ENCODE measurements at places on chromosomes 11 and 22.

GRCh38 chr22:24942301-24942700 is 4.2 kb downstream of the LHFPL7 start:
- DNase-seq = no peak

DNA sequence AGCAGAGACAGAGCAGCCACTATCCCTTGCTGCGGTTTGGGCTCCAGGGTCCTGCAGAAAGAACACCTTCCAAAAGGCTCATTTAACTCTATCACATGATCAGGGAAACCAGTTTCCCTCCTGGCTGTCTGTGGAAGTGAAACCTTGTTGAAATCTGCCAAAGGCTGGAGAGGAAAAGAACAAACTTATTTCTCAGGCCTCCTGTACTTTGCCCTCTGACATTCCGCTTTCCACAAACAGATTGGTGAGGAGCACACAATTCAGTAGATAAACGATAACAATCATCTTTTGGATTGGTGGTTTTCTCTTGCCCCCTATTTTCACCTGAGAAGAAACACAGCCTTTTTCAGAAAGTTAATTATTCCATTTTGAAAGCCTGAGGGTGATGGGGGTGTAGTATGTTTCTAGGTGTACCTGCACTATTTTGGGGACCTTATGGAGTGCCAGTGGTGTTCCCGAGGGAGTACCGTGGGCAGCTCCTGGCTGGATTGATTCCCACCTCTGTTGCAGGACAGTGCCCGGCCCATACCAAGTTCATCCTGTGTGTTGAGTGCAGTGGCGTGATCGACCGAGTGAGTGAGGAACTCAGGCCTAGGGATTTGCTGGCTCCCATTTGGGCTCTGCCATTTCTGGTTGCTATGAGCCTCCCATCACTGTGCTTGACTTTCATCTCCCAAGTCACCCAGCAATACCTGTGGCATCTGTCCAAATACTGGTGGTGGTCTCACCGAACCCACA is 102.0 kb downstream of the TBC1D22A start:
- no peak for DNase-seq

DNA sequence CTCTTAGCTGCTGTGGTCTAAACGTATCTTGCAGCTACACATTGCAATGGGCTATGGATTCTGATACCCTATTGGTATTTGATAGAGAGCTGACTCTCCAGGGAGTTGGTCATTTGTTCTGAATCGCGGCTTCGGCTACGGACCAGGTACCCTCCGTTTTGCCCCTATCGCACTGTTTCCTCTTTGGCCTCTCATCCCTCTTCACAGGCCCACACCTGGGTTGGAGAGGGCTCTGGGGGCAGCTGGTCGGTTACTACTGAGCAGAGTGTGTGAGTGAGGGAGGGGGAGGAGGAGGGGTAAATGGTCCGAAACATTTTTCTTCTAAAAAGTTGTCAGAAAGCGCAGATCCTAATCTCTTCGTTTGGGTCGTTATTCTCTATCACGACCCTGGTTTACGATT is 48.8 kb upstream of the HSD17B12 start:
- DNase-seq = no peak

DNA sequence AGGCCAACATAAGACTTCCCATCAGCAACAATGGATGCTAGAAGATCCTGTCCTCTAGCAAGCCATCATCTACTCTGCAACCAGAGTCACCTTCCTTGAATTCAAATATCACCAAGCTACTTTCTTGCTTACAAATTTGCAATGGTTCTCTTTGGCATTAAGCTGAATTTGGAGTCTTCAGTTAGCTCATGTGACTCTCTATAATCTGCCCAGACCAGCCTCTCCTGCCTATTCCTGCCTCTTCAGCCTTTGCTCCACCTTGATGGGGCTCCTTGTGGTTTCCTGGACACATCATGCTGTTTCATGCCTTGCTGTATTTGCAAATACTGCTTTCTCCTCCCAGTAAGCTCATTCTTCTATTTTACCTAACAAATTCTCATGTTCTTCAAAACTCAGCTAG is 82.3 kb downstream of the RASSF10 start:
- DNase-seq = no peak

- no peak for DNase-seq
Measured at GRCh38 chr11:115128226-115128625, 376.0 kb downstream of the CADM1 start.

- DNase-seq = peak; percentile 48
Measured at GRCh38 chr11:119626871-119627270, 102.1 kb downstream of the NECTIN1 start.

GRCh38 chr11:12185914-12186313 is 75.5 kb downstream of the MICAL2 start:
- DNase-seq = no peak

- no peak for DNase-seq
Measured at GRCh38 chr11:117826832-117827231, 2.3 kb upstream of the FXYD2 start.

- DNase-seq = no peak
Measured at GRCh38 chr22:27613099-27614005, 188.2 kb downstream of the MN1 start.

- DNase-seq = no peak
Measured at GRCh38 chr11:76592025-76592914, 78.3 kb downstream of the LRRC32 start.

GRCh38 chr11:130212431-130212961 is 52.9 kb downstream of the ST14 start:
- DNase-seq = peak; percentile 55

- no peak for DNase-seq
Measured at GRCh38 chr11:111476366-111476765, 35.8 kb downstream of the BTG4 start.

DNA sequence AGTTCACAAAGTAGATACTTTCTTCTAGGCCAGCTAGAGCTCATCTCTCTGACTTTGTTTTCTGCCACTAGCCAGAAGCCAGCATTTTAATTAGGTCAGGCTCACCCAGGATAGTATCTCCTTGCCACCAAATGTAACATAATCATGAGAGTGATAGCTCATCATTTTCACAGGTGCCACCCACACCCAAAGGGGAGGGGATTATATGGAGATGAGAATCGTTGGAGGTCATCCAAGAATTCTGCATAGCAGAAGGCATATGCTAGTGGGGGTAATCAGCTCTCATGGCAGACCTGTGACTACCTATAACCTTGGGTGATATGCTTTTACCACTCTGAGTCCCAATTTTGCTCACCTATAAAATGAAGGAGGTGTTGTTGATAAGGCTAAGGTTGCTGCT is 523.0 kb downstream of the METTL15 start:
- DNase-seq = no peak

DNA sequence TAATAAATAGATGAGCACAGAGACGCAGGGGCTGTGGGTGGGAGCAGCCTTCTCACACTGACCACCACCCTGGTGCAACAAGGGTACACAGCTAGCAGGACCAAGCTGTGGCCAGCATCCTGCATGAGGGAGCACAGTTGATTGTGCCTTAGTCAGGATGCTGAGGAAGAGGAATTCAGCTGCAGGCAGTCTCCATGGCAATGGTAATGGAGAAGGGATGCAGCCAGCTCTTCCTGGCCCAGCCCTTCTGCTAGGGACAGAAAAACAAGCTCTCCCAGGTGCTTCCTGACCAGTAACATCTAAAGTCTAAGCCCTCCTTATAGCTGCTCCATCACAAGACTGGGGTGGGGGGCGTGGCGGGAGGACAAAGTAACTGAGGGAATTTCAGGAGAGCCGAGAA is 363.5 kb downstream of the BUD13 start:
- DNase-seq = no peak

DNA sequence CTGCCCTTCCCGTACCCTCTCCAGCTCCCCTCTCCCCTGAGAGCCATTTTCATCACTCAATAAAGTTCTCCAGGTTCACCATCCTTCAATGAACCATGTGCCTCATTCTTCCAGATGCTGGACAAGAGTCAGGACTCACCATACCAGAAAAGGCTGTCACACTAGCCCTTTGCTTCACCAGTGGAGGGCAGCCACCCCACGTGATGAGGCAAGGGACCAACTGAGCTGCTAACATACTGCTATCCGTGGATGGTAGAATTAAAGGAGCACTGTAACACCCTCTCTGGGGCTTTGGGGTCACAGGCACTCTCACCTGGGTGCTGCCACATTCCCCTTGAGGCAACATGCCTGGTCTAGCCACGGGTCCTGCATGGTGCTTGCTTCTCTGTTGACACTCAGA is 13.1 kb upstream of the OR5I1 start:
- DNase-seq = no peak

DNA sequence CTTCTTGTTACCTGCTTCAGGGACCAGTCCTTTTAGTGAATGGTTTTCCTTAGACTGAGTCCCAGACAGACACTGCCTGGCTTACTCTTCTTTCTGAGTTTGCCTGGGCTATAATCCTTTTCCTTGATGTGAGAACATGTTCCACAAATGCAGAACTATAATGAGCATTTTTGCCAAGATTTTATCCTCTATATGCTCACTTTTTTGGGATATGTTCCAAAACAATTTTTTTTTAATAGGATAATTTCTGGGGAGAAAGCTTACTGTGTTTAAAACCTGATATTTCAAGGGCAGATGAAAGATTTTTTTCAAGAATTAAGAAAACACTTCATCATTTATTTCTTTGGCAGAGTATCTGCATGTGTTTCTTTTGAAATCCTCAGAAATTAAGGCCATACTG is 110.0 kb upstream of the TENM4 start:
- DNase-seq = no peak

- no peak for DNase-seq
Measured at GRCh38 chr22:43846966-43847365, 15.3 kb downstream of the SULT4A1 start.

- DNase-seq = no peak
Measured at GRCh38 chr11:104001561-104002056, 34.8 kb upstream of the DDI1 start.

DNA sequence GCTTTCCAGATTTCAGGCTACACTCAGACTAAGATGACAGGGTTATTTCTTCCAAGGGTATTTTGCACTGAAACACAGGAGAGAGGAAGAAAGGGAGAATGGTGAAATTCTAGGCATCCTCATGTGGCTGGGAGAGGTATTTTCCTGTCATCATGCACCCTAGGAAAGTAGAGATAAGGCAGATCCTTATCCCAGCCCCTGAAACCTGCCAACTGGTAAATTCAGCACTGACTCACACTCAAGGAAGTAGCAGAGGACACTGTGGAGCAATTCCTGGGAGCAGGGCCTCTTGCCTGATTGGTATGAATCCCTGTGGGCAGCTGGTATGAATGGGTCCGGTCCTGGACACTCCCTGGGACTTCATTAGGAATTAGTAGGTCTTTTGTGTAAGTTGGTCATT is 37.6 kb upstream of the SLC5A1 start:
- no peak for DNase-seq

Data from sigmoid colon (tissue), 7 donors.